Spleen (tissue), 13 donors: ENCODE measurements at places on chromosomes 3 and 15. TPM values are rescaled to one million over a fixed set of nuclear protein-coding genes. Genes with fewer than 3 reads are reported as not detected.

GRCh38 chr15:64604319-64604718 is 143.9 kb downstream of the ZNF609 start:
- peaks cover 37% of the 10 kb centered on the region for H3K4me1 ChIP-seq
- no peak overlapping the region for H3K4me3 ChIP-seq
- no peaks in the 10 kb centered on the region for H3K27me3 ChIP-seq
- no peaks in the 10 kb centered on the region for H3K36me3 ChIP-seq

DNA sequence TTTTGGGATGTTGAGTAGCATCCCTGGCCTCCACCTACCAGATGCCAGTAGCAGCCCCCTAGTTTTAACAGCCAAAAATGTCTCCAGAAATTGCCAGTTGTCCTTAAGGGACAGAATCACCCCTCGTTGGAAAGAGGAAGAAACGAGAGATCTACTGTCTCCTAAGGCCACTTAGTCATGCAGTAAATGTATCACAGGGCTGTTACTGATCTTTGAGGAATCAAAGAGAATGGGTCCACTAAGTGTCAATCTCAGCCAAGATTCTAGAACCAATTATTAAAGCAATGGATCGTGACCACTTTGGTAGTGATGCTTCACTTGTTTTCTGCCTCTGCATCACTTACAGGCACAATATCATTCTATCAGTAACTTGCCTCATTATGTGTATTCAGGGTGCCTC is 26.4 kb downstream of the POLG start:
- H3K4me1 ChIP-seq, result no peaks in the 10 kb centered on the region
- no peaks in the 10 kb centered on the region for H3K27me3 ChIP-seq
- DNase-seq, result no peak
- no peak overlapping the region for H3K4me3 ChIP-seq
- H3K36me3 ChIP-seq, result no peaks in the 10 kb centered on the region

Gene ACVR2B
- polyA plus RNA-seq, result 0.33 TPM

DNA sequence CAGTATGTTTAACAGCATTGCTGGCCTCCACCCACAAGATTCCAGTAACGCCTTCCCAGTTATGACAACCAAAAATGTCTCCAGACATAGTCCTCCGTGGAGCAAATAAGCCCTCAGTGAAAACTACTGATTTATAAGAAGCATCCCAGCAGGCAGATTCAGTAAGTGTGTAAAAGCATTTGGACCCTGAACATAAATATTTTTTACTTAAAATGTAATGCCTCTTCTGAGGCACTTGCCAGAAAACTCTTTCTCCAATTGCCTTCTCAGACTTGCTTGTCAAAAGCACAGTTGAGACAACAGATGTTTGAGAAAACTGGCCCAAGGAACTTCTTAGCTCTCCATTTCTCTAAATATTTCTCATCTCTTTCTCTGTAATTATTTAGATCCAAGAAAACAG is 31.8 kb upstream of the DCLK3 start:
- H3K36me3 ChIP-seq, result no peaks in the 10 kb centered on the region
- H3K27ac ChIP-seq, result no peak overlapping the region
- H3K27me3 ChIP-seq, result no peaks in the 10 kb centered on the region
- H3K4me1 ChIP-seq, result no peaks in the 10 kb centered on the region
- no peak overlapping the region for H3K4me3 ChIP-seq
- DNase-seq, result no peak

Gene REC114
- polyA plus RNA-seq, result not detected

DNA sequence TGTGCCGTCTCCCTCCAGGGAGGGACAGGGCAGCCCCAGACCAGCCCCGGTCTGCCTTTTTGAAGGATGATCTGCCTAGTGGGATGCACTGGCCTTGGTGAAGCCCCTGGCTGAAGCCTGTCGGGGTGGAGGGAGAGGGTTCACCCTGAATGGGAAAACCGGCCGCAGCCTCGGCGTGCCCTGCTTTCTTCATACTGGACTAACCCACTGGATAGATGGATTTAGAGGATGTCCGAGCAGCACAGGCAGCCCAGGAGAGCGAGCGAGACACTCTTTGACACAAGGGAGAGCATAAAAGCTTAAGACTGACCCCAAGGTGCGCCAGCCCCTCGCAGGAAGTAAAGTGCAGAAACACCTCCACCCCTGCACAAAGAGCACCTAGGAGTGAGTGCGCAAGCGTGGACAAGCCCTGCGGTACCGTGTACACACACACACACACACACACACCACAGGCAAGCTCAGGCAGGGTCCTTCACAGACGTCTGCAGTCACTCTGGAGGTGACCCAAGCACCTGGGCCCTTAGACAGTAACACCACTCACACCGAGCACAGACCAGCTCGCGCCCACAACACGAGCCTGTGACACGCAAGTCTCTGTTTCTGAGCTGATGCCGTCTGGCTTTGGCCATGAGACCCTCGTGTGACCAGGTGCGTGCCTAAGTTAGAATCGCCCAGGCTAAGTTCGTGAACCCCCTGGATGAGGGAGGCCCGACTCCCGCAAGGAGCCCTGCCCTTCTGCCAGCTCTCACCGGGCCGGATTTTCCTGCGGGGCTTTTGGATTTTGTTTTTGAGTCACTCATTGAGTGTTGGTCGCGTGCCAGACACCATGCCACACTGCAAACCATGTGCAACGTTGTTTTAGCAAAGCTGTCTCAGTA is 11.3 kb downstream of the SEMA4B start:
- peaks cover 100% of the 10 kb centered on the region for H3K4me1 ChIP-seq
- no peak overlapping the region for H3K4me3 ChIP-seq
- H3K27ac ChIP-seq, result peak overlapping the region; percentile 75

Gene TMEM108
- polyA plus RNA-seq, result 0.49 TPM

Gene SEMA3G
- polyA plus RNA-seq, result 1.0 TPM

Gene KLHL40
- polyA plus RNA-seq, result not detected

Gene IL17RD
- polyA plus RNA-seq, result 0.20 TPM

DNA sequence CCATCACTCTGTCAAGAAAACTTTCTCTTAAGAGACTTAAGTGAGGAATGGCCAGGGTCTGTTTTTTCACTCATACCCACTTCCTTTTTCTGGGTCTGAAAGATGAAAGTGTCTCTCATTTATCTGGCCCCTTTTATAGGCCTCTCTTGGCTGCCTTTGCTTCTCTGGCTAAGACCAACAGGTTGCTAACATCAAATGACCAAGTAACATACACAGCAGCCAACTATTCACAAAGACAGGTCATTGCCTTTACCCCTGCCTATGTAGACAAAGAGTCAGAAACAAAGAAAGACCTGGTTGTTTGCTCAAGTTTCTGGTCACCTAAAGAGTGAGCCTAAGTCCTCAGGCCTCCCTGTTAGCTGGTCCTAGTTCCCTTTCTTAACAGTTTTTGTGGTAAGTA is 24.0 kb upstream of the CSTA start:
- no peaks in the 10 kb centered on the region for H3K36me3 ChIP-seq
- DNase-seq, result no peak
- no peak overlapping the region for H3K4me3 ChIP-seq
- H3K27me3 ChIP-seq, result no peaks in the 10 kb centered on the region

GRCh38 chr3:64163019-64163754 is 62.1 kb downstream of the PRICKLE2 start:
- DNase-seq, result no peak
- no peak overlapping the region for H3K27ac ChIP-seq
- H3K27me3 ChIP-seq, result no peaks in the 10 kb centered on the region
- no peak overlapping the region for H3K4me3 ChIP-seq
- H3K4me1 ChIP-seq, result no peaks in the 10 kb centered on the region

DNA sequence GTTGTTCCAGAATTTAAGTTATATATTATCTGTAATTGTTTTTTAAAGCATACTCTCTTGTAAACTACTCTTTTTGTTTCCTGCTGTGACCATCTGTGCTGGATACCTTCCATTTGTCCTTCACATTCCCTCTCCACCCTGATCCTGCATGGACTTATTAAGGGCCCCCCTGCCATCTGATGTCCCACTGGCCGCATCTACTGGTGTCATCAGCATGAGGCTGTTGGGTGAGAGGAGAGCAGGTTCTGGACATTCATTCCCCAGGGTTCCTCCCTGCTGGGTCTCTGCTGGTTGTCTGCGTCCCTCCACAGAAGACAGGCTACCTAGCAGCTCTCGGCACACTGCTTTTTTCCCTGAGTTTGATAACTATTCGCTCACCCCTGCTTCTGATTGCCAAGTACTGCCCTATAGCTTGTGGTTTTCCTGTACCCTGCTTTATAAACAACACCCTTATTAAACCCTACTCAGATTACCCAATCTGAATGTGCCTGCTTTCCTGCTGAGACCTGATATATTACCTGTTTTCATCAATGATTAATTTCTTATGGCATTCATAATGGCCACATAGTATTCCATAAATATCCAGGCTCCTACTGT is 7.7 kb downstream of the CMTM8 start:
- H3K4me1 ChIP-seq, result peaks cover 4% of the 10 kb centered on the region
- no peaks in the 10 kb centered on the region for H3K36me3 ChIP-seq
- H3K27ac ChIP-seq, result no peak overlapping the region
- H3K4me3 ChIP-seq, result no peak overlapping the region
- DNase-seq, result no peak
- H3K27me3 ChIP-seq, result peaks cover 28% of the 10 kb centered on the region

- no peak overlapping the region for H3K27ac ChIP-seq
- H3K4me3 ChIP-seq, result no peak overlapping the region
- DNase-seq, result no peak
- no peaks in the 10 kb centered on the region for H3K27me3 ChIP-seq
- no peaks in the 10 kb centered on the region for H3K4me1 ChIP-seq
Observed at GRCh38 chr3:171943262-171944117, 95.9 kb upstream of the FNDC3B start.

- H3K27me3 ChIP-seq, result no peaks in the 10 kb centered on the region
- H3K4me3 ChIP-seq, result no peak overlapping the region
- no peaks in the 10 kb centered on the region for H3K4me1 ChIP-seq
- no peaks in the 10 kb centered on the region for H3K36me3 ChIP-seq
Observed at GRCh38 chr15:46326173-46326572, 691.3 kb downstream of the SQOR start.

Gene GRM2
- polyA plus RNA-seq, result 0.61 TPM

Gene WNT7A
- polyA plus RNA-seq, result 0.59 TPM

DNA sequence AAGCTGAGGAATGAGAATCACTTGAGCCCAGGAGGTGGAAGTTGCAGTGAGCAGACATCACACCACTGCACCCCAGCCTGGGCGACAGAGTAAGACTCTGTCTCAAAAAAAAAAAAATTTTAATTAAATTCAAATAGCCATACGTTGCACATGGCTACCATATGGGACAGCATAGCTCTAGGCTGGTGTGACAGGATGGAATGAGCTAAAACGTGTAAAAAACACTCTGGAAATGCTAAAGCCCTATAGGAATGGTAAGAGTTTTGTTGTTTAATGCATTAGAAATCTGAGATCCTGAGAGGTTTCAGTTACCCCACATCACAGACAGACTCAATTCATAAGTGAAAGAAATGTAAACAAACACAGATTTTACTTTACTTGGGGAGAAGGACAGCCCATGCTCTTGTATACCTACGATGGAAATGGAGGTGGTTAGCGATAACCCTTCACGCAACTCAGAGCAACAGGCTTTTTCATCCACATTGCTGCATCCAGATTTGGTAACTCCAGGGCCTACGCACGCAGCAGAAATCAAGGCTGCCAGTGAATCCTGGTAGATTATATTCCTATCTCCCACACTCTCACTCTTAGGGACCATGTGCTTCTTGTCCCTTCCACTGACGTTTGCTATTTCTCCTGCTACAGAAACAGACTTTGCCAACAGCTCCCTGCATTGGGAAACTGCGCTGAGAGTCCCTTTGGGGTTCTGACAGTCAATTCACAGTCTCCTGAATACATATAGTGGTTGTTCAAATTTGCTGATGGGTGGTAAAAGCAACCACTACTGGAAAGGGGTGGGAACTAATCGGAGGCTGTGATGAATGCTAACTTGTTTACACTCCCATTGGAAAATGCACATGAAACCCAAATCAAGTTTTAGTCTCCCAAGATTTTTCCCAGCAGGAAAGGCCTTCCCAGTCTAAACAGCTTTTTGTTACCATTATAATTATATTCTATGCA is 3.1 kb downstream of the SH3BP5 start:
- H3K4me3 ChIP-seq, result no peak overlapping the region
- no peaks in the 10 kb centered on the region for H3K36me3 ChIP-seq
- no peaks in the 10 kb centered on the region for H3K27me3 ChIP-seq

Gene ZIC1
- polyA plus RNA-seq, result not detected

Gene CMC1
- 40.3 TPM for polyA plus RNA-seq

DNA sequence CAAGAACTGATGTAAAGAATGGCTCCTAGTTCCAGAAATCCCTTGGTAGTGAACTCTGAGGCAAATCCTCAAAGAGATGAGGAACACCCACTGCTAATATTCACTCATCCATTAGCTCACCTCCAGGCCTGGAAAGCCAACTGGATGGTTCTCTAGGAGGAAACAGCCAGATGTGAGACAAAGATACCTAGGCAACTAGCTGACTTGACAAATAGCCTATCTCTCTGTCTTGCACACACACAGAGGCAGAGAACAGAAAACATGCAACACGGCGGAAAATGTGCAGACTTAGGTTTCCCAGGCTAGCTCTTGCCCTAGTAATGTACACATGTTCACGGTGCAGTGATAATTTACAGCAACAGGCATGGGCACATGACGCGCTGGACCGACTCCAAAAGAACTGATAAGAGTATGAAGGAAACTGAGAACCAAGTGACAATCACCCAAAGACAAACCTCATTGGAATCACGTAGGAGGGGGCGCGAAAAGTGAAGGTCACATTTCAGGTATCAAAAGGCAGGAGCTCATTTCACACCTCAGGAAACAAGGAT is 318.1 kb downstream of the FOXP1 start:
- peaks cover 24% of the 10 kb centered on the region for H3K4me1 ChIP-seq
- no peak overlapping the region for H3K27ac ChIP-seq
- no peaks in the 10 kb centered on the region for H3K27me3 ChIP-seq

DNA sequence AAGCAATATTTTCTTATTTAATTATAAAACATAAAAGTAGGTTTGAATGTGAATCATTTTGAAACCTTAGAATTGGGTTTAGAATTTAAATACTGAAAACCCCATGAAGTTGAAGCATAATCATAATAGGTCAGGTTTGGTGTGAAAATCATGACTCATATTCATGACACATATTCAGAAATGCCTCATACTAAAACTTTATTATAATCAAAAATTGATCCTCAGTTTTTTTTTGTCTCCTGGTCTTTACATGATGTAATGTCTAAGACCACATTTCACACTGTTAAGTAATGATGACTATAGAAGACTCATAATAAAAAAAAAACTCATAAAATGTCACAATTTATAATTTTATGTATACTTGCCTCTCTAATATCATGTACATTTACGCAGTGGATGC is 190.4 kb downstream of the FOXP1 start:
- no peaks in the 10 kb centered on the region for H3K27me3 ChIP-seq
- DNase-seq, result no peak
- no peaks in the 10 kb centered on the region for H3K36me3 ChIP-seq
- no peak overlapping the region for H3K27ac ChIP-seq
- H3K4me1 ChIP-seq, result peaks cover 90% of the 10 kb centered on the region
- no peak overlapping the region for H3K4me3 ChIP-seq

DNA sequence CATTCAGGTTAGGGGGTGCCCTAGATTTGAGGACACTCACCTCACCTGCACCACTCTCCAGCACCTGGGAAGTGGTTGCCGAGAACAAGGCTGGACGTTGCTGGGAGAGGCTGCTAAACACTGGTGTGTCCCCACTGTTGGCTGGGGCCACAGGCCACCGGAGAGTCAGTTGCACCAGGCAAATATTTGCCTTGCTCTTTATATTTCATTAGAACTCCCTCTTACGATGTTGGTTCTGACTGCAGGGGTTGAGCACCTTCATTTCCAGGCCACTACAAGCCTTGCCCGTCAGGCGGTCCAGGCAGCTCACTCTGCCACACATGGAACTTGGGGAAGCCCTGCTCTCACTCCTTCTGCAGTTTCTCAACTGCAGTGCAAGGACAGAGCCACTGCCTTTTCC is 30.7 kb downstream of the HCN4 start:
- no peak for DNase-seq
- no peaks in the 10 kb centered on the region for H3K36me3 ChIP-seq
- no peaks in the 10 kb centered on the region for H3K4me1 ChIP-seq
- no peak overlapping the region for H3K27ac ChIP-seq
- peaks cover 8% of the 10 kb centered on the region for H3K27me3 ChIP-seq
